NCI-H446 treated with DMSO at 0.1 percent for 48 hours (cell line): ENCODE measurements at places on chromosomes 12 and 14.

DNA sequence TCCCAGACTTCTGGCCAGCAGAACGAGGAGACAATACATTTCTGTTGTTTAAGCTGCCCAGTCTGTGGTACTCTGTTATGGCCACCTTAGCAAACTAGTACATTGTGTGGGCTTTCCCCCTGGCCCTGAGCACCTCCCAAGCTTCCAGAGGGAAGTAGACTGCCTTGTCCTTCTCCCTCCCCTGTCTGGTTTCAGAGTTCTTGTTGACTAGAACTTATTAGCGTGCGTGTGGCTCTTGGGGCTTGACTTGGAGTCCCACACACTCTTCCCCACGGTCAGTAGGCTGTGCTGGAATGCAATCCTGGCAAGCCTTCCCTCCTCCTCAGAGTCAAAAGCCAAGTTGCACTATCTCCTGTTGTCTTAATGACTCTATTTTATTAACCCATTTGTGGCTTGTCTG is 27.7 kb downstream of the FBLN5 start:
- no peak for DNase-seq

DNA sequence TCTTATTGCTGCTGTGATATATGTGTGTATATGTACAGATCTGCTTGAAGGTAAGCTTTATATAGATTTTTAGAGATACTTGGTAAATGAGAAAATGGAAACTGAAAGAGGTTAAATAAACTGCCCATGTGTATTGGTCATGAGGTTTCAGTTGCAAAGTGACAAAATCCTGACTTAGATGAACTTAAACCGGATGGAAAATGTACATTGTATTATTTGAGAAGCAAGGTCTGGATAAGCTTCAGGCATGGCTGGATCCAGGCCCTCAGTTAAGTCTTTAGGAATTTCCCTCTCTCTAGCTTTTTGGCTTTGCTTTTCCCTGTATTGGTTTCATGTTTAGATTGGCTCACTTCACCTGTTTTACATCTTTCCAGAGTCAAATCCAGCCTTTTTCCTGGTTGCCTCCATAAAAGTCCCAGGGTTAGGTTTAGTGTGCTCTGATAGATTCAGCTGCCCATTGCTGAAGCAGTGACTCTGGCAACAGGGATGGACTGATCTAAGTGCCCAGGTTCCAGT is 21.0 kb upstream of the MAP1LC3B2 start:
- DNase-seq, result no peak

DNA sequence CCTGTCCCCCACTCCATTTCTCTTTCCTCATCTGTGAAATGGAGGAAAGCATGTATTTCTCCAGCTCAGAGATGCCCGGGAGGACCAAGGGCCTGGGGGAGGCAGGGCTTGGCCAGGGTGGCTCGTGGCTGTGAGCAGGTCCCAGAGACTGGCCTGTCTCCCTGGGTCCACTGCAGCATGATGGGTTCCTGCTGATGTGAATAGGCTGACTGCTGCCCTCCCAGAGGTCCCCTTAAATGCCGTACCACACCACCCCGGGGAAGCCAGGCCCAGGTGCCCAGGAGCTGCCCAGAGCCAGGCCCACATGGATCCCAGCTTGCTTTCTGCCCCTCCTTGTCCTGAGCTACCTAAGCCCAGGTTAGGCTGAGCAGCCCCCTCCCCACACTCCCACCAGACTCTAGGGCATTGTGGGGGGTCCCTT is 158.2 kb upstream of the C14orf180 start:
- no peak for DNase-seq

- DNase-seq, result no peak
These were observed 443.6 kb upstream of the SOX5 start for GRCh38 chr12:24393071-24393470.

DNA sequence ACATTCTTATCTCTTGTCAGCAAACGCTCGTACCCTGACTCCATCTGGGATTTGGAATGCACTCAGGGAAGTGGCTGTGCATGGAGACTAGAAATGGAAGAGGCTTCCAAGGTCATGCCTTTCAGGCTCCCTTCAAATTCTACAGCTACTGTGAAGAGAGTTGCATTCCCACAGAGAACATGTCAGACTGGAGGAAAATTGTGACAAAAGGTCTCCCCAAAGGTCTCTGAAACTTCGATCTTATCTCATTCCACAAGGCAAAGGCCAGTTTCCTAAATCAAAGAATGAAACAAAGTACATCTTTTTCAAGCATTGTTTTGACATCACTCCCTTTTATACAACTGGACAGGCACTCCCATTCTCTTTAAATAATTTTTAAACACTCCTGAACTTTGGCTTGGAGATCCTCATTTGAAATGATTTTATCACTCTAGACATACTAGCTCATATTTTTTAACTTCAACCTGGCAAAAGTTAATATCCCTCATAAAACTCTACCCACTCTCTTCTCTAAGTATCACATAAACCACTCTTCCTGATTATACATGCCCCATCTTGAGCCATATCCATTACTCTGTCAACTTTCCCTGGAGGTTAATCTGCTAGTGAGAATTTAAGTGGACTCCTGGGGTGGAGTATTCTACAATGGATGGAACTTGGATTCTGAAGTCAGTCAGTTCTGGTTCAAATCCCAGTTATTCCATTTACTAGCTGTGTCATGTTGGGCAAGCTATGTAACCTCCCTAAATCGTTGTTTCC is 218.1 kb upstream of the HMGA2 start:
- no peak for DNase-seq

GRCh38 chr12:116820064-116820656 is 61.1 kb downstream of the HRK start:
- no peak for DNase-seq

GRCh38 chr14:85619851-85620250 is 89.9 kb downstream of the FLRT2 start:
- no peak for DNase-seq

- peak; percentile 69 for DNase-seq
These were observed 5.8 kb upstream of the PHLDA1 start for GRCh38 chr12:76037130-76038103.

- no peak for DNase-seq
These were observed 5.7 kb upstream of the ZCCHC8 start for GRCh38 chr12:122506393-122506938.

GRCh38 chr14:54686219-54686870 is 119.4 kb downstream of the SAMD4A start:
- no peak for DNase-seq

DNA sequence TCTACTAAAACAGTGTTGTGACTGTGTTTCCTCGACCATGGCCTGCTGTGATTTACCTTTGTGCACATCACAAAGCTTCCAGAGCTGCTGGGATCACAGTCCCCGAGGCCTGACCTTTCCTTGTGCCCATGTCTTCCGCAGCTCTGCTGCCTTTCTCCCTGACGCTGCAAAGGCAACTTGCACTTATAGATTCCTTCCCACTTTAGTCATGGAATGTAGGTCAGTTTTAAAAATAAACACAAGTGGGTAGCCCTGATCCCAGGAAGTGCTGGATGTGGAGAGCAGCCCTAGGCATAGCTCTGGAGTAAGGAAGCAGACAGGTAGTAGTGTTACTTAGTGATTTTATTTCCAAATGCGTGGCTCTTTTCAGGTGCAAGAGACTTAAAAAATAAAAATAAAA is 825.7 kb downstream of the AACS start:
- no peak for DNase-seq
